ENCODE measurements at places on chromosomes 1 and 21. TPM values are rescaled to one million over a fixed set of nuclear protein-coding genes. Genes with fewer than 3 reads are reported as not detected.

BCL10 gene
- total RNA-seq = 12.6 TPM

SIKE1 gene
- total RNA-seq = 15.2 TPM

FCER1A gene
- not detected for total RNA-seq

FCRL1 gene
- not detected for total RNA-seq

UBL4B gene
- not detected for total RNA-seq

S100A2 gene
- total RNA-seq = 28.6 TPM

TCP10L gene
- total RNA-seq = 0.70 TPM

TRPM2 gene
- 7.8 TPM for total RNA-seq

GSTM1 gene
- 0.35 TPM for total RNA-seq

SLC16A4 gene
- total RNA-seq = 33.4 TPM

RGS7 gene
- not detected for total RNA-seq

OPN3 gene
- 55.6 TPM for total RNA-seq

SH2D2A gene
- 5.0 TPM for total RNA-seq
